ENCODE measurements at places on chromosomes 6 and 20.

DNA sequence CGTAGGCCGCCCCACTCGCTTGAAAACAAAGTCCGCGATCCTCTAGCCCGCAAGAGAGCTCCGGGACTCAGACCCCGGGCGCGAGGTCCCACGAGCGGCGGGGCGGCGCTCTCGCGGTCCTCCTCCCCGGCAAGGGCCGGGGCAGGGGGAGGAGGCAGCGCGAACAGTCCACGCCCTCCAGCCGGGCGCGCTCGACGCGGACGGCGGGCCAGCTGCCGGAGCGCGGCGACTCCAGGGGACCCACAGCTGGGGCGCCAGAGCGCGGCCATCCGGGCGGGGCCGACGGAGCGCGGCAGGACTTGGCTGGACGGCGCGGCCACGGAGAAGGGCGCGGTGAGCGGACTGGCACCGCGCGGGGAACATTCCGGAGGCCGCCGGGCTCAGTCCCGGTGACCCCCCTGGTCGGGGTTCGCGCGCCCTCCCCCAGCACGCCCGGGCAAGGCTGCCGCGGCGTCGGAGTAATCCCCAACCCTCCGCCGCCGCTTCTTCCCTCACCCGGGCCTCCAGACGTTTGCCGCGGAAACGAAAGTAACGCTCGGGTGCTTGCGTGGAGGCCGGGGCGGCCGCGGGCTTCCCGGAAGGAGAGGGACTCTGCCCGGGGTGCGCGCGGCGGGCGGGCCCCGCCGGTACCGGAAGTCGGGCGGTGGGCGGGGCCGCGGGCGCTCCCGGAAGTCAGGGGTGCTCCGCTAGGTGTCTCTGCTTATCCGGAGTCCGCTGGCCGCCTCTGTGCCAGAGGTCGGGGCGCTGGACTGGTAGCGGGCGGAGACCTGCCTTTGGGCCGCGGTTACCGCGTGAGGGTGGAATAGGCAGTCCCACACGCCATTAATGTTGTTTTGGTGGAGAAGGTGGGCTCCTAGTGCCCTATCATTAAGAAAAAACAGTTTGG lies at the start of gene RIPK1:
Gene RIPK1 (plus strand): TSS at position 166 of the 886 bp plus-strand sequence. CDS start 8,330 bp downstream, outside the sequence.
- H3K4me1 ChIP-seq: peaks cover 9% of the 10 kb centered on the region
- H3K36me3 ChIP-seq: peaks cover 6% of the 10 kb centered on the region
- peak within 1 kb of the TSS; percentile 87 for H3K4me3 ChIP-seq
- peak within 1 kb of the TSS; percentile 93 for H3K27ac ChIP-seq

DNA sequence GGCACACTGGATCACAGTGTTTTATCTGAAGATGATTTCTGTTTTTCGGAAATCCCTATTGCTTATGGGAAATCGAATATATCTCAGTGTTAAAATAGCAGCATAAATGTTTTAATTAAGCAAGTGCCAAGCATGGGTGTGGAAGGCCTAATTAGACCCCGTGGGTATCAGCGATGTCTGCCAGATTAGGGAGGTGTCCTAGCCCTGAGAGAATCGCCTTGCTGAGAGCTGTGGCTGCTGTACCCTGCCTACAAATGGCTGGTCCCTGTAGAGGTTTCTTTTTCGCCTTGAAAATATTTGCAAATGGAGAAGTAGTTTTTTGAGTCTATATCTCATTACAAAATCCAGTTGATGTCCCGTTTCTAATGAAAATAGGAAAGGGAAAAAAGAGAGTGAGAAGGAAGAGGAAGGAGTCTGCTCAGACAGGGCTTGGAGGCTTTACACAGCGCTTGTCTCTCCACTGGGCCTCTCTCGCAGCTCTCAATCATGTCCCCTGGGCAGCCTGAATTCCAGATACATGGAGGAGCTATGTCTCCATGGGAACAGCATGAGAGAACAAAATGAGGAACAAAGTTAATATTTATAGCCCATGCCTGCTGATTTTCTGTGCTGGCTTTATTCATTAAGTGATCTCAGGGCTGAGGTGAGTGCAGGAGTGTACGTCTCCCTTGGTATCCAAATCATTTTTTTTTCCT lies 35.2 kb upstream of the BCLAF1 start:
- H3K27ac ChIP-seq: no peak overlapping the region
- H3K4me1 ChIP-seq: no peaks in the 10 kb centered on the region
- H3K27me3 ChIP-seq: peaks cover 2% of the 10 kb centered on the region

DNA sequence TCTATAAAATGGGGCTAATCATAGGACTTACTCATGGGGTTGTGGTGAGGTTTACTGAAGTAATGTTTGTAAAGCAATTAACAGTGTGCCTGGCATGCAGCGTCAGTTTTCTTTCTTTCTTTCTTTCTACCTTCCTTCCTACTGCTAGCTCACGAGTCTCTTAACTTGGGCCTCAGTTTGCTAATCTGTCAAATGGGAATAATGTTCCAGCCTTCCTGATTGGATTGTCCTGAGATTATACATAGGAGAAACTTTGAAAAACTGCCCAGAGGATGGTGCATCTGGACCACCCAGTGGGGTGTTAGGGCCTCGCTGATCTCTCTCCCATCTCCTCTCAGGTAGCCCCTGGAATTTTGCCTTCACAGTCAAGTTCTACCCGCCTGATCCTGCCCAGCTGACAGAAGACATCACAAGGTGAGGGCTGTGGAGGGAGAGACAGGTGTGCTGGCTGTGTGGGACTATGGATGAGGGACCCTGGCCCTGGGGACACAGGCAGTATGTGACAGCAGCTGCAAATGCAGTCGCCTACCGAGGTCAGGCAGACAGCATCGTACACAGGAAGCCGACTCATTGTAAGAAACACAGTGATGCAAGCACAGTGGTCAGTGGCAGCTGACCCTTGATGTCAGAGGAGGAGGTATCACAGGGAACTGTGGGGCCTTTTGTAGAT lies 27.5 kb downstream of the EPB41L1 start:
- H3K4me1 ChIP-seq: peaks cover 9% of the 10 kb centered on the region
- peak overlapping the region; percentile 62 for H3K27ac ChIP-seq
- H3K36me3 ChIP-seq: peaks cover 6% of the 10 kb centered on the region
- DNase-seq: peak; percentile 95

- H3K4me1 ChIP-seq: peaks cover 10% of the 10 kb centered on the region
- peaks cover 6% of the 10 kb centered on the region for H3K27me3 ChIP-seq
- H3K27ac ChIP-seq: no peak overlapping the region
- no peaks in the 10 kb centered on the region for H3K36me3 ChIP-seq
These were observed 158.4 kb downstream of the ANKRD60 start for GRCh38 chr20:58069796-58070663.

DNA sequence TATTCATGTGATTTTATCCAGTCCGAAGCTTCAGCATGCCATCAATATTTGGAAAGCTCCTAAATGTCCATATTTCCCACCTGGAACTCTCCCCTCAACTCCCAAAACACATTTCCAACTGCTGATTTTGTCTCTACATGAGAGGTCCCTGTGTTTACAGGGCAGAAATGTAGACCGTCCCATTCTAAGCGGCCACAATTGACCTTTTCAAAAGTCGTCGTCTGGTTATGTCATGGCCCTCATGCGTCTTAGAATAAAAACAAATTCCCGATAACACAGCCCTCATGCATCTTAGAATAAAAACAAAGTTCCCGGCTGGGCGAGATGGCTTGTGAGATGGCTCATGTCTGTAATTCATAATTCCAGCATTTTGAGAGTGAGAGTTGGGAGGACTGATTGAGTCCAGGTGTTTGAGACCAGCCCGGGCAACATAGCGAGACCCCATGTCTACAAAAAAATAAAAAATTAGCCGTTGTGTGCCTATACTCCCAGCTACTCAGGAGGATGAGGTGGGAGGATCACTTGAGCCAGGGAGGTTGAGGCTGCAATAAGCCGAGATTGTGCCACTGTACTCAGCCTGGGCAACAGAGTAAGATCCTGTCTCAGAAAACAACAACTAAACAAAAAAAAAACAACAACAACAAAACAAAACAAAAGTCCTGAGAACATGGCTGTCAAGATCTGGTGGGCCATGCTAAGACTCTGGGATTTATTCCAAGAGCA lies 6.4 kb upstream of the ZNF217 start:
- H3K4me1 ChIP-seq: peaks cover 15% of the 10 kb centered on the region
- H3K36me3 ChIP-seq: no peaks in the 10 kb centered on the region
- no peak overlapping the region for H3K4me3 ChIP-seq
- H3K27ac ChIP-seq: no peak overlapping the region
- H3K27me3 ChIP-seq: no peaks in the 10 kb centered on the region

All from osteoblast (primary cell).